Left ventricle myocardium superior (tissue), 1 donor: ENCODE measurements at places on chromosomes 6 and 20.

- DNase-seq = no peak
Measured at GRCh38 chr6:127904160-127904559, 3.3 kb upstream of the THEMIS start.

DNA sequence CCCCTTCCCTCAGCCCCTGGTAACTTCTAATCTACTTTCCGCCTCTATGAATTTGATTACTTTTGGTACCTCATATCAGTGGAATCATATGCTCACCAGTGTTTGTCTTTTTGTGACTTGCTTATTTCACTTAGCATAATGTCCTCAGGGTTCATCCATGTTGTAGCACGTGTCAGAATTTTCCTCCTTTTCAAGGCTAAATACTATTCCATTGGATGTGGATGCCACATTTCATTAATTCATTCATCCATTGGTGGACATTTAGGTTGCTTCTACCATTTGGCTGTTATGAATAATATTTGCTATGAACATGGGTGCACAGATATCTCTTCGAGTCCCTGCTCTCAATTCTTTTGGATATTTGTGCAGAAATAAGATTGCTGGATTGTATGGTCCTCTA is 388.6 kb upstream of the SOX4 start:
- DNase-seq = no peak

GRCh38 chr6:31971279-31971992 is 502 bp downstream of the DXO start:
- no peak for DNase-seq

DNA sequence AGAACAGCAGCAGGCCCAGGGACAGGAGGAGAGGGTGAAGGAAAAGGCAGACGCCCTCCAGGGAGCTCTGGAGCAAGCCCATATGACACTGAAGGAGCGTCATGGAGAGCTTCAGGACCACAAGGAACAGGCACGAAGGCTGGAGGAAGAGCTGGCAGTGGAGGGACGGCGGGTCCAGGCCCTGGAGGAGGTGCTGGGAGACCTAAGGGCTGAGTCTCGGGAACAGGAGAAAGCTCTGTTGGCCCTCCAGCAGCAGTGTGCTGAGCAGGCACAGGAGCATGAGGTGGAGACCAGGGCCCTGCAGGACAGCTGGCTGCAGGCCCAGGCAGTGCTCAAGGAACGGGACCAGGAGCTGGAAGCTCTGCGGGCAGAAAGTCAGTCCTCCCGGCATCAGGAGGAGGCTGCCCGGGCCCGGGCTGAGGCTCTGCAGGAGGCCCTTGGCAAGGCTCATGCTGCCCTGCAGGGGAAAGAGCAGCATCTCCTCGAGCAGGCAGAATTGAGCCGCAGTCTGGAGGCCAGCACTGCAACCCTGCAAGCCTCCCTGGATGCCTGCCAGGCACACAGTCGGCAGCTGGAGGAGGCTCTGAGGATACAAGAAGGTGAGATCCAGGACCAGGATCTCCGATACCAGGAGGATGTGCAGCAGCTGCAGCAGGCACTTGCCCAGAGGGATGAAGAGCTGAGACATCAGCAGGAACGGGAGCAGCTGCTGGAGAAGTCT is 25.5 kb downstream of the C20orf173 start:
- DNase-seq = peak; percentile 65

DNA sequence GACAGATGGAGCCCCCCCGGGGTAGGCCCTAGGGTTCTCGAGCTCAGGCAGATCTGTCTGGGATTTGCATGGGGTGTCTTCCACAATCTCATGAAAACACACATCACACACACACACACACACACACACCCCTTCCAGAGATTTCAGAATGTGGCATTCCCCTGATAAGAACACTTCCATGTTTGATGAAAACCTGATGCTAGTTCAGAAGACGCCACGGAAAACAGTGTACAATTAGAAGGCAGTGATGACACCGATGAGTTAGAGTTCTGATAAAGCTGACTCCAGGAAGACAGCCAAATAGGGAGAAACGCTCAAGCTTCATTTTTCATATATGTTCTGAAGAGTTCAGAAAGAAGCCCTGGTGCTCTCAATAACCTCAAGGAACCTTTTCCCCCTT is 438.7 kb upstream of the JARID2 start:
- no peak for DNase-seq

- peak; percentile 46 for DNase-seq
Measured at GRCh38 chr20:4041748-4042411, 26.5 kb upstream of the RNF24 start.

DNA sequence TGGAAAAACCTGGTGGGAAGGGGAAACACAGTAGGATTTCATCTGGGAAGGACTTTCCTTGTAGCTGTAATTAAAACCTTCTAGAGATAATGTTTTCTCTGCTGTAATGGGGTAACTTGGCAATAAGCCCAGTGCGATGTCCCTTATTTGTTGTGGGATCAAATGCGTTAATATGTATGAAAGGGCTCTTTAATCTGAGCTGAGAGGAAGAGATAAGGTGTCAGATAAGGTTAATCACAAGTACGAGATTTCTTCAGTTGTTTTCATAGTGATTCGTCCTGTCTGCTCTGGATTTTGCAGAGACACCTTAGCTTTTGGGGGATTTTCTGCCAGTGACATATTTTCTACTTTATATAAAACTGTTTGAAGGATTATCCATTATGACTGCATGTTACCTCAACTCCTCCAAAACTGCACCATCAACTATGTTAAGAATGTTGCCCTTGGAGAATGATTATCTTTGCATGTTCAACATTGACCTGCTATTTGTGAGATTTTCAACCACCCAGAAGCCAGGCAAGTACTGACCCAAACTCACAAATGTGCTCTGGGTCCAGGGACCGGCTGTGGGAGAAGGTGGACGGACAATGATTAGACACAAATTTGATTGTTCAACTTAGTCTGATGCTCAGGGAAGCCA is 21.2 kb upstream of the ELOVL5 start:
- no peak for DNase-seq

- no peak for DNase-seq
Measured at GRCh38 chr6:31861919-31862343, 690 bp downstream of the NEU1 start.

GRCh38 chr6:134584847-134585516 is 267.1 kb upstream of the SGK1 start:
- no peak for DNase-seq

DNA sequence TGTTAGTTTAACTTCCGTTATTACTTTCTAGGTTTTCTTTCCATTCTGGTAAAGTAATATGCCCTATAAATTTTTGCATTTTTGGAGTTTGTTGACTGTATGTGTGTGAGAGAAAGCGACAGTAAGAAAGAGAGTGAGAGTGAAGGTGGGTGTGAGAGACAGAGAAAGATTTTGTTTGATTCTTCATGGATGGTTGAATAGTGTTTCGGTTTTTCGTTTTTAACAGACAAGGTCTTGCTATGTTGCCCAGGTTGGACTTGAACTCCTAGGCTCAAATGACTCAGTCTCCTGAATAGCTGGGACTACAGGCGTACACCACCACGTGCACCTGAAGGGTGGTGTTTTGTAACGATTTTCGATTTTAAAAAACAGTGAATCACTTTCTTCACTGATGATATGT is 329.1 kb upstream of the RUNX2 start:
- DNase-seq = no peak

GRCh38 chr20:59776059-59776603 is 157.3 kb downstream of the SYCP2 start:
- DNase-seq = no peak

- no peak for DNase-seq
Measured at GRCh38 chr6:4635666-4636065, 140.5 kb upstream of the CDYL start.

GRCh38 chr6:170221753-170222400 is 69.0 kb downstream of the DLL1 start:
- no peak for DNase-seq

DNA sequence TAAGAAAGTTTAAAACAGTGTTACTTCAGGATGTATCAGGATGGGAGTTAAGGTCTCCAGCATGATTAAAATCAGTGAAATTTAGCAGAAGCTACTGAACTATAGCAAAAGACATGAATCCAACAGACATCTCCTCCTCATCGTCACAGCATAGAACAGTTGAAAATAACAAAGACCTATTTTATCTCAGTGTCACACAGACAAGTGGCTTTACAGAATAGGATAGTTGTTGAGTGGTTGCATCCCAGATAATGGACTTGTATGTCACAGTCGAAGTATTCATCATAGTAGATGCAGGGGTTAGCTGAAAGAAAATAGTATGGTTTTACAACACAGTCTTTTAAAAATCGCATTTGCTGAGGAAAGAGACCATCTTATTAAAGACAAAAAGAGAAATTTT is 31.2 kb downstream of the CRISP1 start:
- no peak for DNase-seq

- no peak for DNase-seq
Measured at GRCh38 chr6:152057832-152058498, 250.5 kb downstream of the ESR1 start.

DNA sequence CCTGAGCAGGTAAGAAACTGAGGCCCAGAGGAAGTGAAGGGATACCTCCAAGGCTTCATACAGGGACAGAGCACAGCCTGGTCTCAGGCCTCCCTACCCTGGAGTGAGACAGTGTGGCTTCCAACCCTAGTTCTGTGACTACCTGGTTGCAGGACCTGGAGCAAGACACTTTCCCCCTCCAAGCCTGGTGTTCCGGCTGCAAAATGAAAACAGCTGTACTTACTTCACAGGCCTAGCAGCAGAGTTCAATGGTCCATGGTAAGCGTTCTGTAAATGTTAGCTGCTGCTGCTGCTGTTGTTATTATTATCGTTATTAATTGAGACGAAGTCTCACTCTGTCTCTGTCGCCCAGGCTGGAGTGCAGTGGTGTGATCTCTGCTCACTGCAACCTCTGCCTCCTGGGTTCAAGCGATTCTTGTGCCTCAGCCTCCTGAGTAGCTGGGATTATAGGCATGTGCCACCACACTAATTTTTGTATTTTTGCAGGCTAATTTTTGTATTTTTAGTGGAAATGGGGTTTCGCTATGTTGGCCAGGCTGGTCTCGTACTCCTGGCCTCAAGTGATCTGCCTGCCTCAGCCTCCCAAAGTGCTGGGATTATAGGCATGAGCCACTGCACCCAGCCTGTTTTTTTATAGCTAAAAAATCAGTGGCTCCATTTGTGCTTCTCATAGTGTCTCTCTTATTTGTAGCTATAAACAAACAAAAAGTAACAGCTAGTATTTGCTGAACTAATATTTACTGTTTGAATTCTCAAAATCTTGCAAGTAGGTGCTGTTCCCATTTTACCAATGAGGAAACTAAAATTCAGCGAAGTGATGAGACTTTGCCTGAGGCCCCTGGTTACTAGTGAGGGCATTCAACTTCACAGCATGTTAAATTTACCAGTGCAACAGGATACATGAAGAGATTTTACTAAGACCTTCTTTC is 41.9 kb downstream of the COX4I2 start:
- no peak for DNase-seq

GRCh38 chr20:50303573-50304500 is 113.2 kb downstream of the CEBPB start:
- DNase-seq = peak; percentile 90

DNA sequence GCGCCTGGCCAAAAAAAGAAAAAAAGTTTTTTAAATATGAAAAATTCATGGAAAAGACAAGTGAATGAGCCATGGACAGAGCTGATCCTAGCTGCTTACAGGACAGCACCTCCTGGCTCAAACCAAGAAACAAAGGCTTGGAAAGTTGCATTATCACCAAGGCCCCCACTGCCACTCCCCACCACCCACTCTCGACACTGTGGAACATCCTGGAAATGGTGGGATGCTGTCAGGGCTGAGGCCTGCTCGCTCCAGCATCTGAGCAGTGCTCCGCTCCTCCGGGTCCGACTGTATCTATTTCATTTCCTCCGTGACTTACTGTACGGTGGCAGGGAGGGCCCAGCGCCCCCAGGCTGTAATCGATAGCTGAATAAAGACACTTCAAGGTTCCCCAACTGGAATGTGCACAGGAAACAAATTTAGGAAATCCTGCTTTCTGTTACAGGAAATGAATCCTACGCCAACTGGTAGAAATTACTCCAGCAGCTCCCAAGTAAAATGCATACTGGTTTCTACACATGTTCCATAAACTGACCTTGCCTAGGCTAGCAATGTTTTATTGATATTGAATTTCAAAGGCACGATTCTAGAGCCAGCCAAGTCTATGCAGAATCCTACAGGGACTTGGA is 109.5 kb upstream of the NFATC2 start:
- no peak for DNase-seq

- no peak for DNase-seq
Measured at GRCh38 chr6:37099442-37099841, 70.5 kb upstream of the PIM1 start.

- DNase-seq = no peak
Measured at GRCh38 chr20:54227751-54228150, 19.9 kb downstream of the PFDN4 start.

- no peak for DNase-seq
Measured at GRCh38 chr6:32369660-32370059, 2.0 kb downstream of the TSBP1 start.

- no peak for DNase-seq
Measured at GRCh38 chr20:62415354-62416111, 8.4 kb upstream of the CABLES2 start.

DNA sequence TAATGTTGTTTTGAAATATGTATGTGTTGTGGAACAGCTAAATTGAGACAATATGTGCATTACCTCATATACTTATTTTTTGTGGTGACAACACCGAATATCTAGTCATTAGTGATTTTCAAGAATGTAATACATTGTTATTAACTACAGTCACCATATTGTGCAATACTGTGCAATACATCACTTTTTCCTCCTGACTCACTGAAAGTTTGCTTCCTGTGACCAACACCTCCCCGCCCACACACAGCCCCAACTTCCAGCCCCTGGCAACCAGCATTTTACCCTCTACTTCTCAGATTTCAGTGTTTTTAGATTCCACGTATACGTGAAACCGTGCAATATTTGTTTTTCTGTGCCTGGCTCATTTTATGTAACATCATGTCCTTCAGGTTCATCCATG is 627.9 kb downstream of the PRKN start:
- no peak for DNase-seq

DNA sequence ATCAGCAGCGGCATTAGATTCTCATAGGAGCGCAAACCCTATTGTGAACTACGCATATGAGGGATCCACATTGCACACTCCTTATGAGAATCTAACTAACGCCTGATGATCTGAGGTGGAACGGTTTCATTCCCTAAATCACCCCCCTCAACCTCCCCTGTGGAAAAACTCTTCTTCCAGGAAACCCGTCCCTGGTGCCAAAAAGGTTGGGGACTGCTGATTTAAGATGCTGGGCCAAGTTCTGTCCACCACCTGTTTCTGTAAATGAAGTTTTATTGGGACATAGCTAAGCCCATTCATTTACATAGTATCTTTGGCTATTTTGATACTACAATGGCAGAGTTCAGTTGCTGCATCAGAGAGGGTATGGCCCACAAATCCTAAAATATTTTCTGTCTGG is 268.2 kb upstream of the PRDM1 start:
- DNase-seq = no peak

GRCh38 chr6:64013011-64013410 is 377.4 kb downstream of the PHF3 start:
- no peak for DNase-seq
